NCI-H1048 (cell line): ENCODE measurements at places on chromosomes 11 and 22.
A peak's percentile ranks its signal among the peaks of the same experiment; 100 is the strongest.

DNA sequence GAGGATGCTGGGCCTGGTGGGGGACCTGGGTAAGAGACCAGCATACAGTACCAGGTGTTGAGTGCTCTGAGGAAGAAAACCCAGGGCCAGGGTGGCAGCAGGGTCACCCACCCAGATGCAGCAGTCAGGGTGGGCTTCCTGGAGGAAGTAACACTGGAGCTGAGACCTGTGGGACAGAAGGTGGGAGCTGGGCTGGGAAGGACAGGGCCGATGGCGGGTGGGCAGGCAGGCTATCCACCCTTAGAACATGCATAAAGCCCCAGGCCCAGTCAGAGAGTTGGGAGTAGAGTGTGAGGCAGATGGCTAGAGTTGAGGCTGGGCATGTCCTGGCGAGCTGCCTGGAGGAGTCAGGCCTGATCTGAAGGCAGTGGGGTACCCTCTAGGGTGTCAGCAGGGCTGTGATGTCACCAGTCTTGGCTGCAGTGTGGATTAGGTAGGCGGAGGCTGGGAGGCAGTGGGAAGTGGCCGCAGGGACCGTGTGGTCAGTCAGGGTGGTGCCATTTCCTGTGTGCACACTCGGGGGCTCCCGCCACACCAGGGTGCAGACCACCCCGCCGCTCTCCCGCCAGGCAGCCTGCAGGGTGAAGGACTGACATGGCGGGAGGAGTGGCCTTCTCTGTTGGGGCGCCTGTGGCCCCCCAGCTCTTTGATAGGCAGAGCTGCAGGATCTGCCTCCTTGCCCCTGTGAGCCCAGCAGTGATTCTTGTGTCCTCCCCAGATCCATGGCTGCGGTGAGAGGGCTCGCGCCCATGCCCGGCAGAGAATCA is 35.3 kb downstream of the IGHMBP2 start:
- no peak for DNase-seq

- DNase-seq: no peak
Measured at GRCh38 chr11:67349036-67349435, 4.3 kb downstream of the POLD4 start.

GRCh38 chr22:45708145-45708544 is 36.5 kb downstream of the ATXN10 start:
- no peak for DNase-seq

GRCh38 chr11:10887307-10887706 is 29.5 kb upstream of the ZBED5 start:
- no peak for DNase-seq

DNA sequence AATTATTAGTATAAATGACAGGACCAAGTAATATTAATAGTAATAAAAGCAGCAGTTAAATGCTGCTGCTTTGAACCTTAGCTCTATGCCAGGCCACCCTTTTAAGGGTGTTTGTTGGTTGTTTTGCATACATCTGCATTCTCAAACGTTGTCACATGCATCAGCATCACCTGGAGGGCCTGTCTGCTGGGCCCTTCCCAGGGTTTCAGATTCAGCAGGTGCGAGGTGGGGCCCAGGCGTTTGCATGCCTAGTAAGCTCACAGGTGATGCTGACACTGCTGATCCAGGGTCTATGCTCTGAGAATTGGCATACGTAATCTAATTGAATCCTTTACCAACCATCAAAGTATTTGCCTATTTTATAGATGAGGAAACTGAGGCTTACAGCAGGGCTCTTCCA is 246.5 kb downstream of the CADM1 start:
- DNase-seq: no peak

DNA sequence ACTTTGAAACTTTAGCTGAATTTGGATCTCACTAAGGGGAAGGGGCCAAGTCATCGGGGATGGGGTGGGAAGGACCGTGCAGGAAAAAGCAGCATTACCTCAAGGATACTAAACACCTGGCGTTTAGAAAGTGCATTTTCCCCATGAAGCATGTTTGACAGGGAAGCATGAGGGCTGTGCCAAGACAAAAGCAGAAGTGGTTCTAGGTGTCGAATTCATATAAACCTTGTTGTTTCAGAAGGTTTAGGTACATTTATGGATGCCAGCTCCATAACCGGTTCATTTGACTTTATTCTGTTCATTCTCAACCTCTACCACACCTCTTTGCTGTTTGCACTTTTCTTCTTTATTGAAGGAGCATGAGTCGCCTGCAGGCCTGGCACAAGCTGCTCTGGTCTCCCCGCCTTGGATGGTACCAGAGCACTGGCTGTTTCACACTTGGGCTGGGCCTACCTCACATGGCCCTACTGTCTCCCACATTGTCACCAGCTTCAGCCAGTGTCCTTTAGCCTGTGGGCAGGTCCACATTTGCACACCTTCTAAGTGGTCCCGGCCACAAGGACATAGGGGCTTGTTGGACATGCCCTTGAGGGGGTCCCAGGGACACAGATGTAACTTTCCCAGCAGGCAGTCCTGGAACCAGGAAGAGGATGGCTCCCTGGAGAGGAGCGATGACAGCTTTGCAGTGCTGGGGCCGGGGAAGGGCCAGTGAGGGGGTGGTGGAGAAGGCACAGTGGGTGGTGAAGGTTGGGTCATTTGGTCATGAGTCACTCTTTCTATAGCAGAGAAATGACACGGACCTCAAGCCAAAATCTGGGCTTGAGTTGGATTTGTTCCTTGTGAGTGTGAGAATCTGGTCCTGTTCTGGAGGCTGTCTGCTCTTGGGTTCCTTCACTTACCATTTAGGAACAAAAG is 3.2 kb upstream of the ST14 start:
- DNase-seq: no peak

DNA sequence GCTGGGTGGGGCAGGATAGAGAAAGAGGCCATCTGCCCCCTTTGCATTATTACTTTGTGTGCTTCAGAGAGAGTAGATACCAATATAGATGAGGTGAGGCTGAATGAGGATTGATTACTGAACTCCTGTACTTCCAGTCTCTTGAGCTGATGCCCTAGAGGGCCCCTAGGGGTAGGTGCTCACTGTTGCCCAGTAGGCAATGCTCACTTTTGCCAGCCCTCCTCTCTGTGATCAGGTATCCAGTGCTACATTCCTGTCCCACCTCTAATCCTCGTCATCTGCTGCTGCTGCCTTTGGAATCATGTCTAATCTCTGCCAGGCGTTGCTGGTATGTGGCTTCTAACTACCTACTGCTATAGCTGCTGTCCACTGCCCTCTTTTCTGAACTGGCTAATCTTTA is 57.2 kb downstream of the CCDC83 start:
- no peak for DNase-seq

- no peak for DNase-seq
Measured at GRCh38 chr11:130814440-130815096, 101.7 kb downstream of the SNX19 start.

- no peak for DNase-seq
Measured at GRCh38 chr11:10444725-10445315, 10.2 kb upstream of the AMPD3 start.

- no peak for DNase-seq
Measured at GRCh38 chr11:43818220-43818619, 62.4 kb upstream of the ALKBH3 start.

DNA sequence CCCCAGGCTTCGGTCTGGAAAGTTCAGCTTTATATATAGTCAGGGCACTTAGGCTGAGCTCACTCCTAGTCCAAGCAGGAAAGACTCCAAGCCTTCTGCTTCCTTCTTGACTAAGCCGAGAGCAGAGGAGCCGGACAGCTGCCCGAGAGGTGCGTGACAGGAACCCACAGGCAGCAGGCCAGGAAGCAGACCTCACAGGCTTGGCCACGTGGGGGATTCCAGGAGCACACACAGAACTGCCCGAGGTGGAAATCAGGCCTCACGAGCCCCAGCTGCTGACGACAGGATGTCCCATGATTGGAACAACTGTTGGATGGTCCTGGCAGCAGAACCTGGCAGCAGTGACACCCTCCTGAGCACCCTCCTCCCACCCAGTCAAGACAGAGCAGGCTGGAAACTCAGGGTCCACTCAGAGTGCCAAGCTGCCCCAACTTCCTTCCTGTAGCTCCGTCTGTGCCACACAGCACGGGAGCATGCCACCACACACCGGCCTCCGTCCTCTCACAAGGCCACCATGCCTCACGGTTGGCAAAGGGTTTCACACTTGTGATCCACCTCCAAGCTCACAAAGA is 5.4 kb downstream of the PLA2G6 start:
- no peak for DNase-seq

DNA sequence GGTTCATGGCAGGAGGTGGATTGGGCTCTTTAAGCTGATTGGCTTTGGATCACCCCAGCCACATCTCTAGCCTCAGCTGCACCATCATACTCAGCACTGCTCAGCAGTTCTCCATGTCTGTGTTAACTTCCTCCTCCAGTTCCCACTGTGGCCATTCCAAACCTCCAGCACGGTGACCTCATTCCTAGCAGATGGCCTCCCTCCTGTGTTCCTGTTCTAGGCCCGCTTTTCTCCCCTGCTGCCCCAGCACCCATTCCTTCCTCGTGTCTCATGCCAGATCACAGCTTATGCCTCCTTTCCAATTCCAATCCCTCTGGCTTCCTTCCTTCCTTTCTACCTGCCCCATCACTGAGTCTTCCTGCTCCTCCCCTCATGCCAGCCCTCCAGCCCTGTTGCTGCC is 96.1 kb downstream of the MICAL2 start:
- no peak for DNase-seq

DNA sequence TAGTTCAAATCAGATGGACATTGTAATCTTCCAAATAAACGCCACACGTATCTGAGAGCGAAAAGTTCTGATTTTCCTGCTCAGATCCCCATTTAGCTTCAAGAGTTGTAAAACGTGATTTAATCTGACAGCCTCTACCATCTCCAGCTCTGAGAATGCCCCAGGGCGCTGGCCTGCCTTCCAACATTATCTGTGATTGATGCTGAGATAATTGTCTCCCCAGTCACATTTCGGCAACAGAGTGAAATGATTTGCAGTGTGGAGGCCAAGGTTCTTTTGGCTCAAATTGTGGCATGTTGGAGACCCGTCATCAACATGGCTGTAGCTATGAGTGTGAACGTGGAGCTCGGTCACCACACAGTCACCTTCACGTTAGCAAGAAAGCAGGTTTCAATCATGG is 283.4 kb downstream of the BRD1 start:
- no peak for DNase-seq

- peak; percentile 62 for DNase-seq
Measured at GRCh38 chr22:39598017-39598965, 27.7 kb downstream of the CACNA1I start.

- no peak for DNase-seq
Measured at GRCh38 chr11:80096736-80097135, 655.9 kb upstream of the TENM4 start.

DNA sequence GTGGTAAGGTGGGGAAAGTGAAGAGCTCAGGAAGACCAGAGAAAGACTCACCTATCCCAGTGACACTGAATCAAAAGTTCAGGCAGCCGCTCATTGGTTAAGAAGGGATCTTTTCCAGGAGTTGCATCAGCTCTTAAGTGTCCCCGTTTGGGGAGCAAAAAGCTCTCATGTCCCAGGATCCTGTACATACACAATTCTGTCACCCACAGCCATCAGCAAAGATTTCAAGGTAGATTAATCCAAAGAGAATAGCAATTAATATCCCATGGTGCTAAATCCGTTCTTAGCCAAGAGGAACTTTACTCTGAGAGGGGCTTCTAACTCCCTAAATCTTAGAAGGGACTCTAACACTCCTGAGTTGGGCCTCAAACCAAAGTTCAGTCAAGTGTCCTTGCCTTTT is 19.3 kb downstream of the FOLR3 start:
- DNase-seq: no peak
